Left hindlimb (tissue), 1 donor: ENCODE measurements at places on chromosomes 6 and 20.
A peak's percentile ranks its signal among the peaks of the same experiment; 100 is the strongest.

- DNase-seq = no peak
These were observed 17.4 kb upstream of the LSM14B start for GRCh38 chr20:62104791-62105345.

GRCh38 chr6:29493261-29493660 is 5.5 kb upstream of the MAS1L start:
- no peak for DNase-seq

DNA sequence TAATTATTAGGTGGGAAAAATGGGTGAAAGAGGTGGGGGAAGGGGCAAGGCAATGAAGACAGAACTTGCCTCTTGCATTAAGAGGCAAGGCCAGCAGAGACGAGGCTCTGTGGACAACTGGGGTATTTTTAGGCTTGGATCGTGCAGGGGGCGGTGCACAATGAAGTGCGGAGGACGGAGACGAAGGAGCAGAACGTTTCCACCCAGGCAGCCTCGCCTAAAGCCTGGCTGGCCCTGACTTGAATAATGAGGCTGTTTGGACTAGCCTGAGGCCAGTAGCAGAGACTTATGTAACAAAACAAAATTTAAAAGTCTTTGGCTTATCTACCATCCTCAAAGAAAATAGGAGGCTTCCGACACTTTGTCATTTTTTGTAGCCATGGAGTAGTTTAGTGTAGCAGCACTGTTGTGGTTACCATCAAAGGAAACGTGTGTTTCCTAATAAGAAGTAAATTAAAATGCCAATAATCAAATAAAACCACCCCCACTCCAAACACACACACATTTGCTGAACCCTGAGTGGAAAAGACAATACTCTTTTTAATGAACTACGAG is 370.0 kb upstream of the CNR1 start:
- DNase-seq = no peak

DNA sequence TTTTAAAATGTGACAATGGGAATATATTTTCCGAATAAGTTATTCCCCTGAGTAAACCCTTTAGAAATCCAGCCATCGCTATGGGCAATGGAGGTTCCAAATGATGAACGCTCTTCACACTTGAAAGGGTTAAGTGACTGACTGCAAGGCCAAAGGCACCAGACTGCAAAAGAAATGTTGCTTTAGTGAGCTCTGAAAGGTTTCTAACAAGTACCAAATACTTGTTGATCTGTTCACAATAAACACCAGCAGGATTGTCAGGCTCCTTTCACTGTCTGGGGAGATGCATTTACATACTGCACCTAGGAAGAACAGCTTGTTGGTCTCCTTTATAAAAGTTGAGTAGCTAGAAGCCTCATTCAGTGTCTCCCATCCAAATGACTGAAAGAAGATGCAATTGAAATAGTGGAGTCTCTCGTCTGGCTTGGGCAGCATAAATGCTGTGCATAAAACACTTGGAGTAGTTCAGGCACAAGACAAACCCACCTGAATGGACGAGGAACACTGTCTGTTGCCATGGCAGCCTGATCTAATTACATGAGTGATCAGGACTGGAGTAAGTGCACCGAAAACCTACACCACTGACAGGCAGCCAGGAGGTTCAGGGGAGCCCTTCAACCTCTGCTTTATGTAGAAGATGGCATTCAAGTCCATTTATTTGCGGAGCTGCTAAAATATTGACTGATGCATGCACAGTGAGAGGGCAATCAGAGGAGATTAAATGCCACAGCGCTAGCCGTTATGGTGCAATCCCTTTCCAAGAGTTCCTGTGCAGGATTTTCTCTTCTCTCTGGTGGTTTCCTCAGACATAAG is 2.9 kb downstream of the ATXN1 start:
- DNase-seq = peak; percentile 43

- no peak for DNase-seq
These were observed 29.2 kb downstream of the RSPH3 start for GRCh38 chr6:158970640-158971275.

- no peak for DNase-seq
These were observed 603.9 kb downstream of the HDGFL1 start for GRCh38 chr6:23173234-23173633.

DNA sequence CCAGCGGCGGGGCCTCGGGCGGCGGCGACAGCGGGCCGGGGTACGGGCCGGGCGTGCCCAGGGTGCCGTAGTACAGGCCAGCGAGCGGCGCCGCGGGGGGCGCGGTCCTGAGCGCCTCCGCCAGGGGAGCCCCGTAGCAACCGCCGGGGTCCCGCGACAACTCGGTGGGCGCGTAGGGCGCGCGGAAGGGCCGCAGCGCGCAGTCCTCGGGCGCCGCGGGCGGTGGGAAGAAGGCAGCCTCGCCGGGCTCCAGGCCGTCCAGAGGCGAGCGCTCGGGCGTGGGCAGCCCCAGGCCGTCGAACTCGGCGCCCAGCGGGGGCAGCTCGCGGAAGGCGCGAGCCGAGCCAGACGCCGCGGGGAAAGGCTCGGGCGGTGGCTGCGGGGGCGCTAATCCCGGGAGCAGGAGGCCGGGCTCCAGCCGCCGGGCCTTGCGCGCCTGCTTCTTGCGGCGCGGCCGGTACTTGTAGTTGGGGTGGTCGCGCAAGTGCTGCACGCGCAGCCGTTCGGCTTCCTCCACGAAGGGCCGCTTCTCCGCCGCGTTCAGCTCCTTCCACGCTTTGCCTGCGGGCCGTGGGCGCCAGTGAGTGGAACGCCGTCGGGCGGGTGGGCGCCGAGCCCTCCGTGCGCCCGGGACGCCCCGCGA is 916 bp downstream of the SOX18 start:
- peak; percentile 36 for DNase-seq

- DNase-seq = no peak
These were observed 167.4 kb downstream of the COL19A1 start for GRCh38 chr6:70033781-70034180.

DNA sequence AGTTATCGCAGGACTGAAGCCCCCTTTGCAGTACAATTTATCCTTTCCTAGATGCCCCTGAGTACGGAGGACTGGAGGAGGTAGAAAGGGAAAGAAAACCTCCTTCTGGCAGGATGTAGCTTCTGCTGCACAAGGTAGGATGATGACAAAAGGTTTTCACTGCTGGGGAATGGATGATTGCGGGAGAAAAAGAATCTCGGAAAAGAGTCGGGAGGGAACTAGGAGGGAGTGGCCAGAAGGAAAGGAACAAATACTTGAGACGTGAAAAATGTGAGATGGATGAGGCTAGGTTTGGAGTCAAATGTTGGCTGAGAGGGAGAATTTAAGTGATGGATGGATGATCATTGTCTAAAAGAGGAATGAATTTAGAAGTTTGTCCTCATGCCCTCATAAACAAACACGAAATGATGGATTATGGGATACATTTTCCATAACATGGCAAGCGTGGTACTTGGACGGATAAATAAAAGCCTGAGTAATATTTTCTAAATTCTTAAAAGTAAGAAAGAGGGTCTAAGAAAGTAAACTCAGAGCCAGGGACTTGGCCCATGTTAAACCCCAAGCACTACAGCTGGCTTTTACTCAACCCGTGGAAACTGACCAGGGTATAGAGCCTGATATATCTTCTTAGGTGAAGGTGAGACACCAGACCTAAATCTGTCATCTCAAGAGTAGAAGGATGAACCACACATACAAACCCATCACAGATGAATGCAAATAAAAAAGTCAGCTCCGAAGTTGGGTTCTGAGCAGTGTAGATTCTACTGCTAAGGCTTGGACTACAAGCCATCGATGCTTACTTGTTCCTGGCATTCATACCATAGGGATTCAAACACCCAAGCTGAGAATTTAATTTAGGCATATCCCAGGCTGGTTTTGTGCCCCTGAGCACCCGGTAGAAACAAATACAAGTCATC is 72.4 kb downstream of the HFE start:
- peak; percentile 46 for DNase-seq
